ENCODE measurements at places on chromosomes 7 and 10.

DNA sequence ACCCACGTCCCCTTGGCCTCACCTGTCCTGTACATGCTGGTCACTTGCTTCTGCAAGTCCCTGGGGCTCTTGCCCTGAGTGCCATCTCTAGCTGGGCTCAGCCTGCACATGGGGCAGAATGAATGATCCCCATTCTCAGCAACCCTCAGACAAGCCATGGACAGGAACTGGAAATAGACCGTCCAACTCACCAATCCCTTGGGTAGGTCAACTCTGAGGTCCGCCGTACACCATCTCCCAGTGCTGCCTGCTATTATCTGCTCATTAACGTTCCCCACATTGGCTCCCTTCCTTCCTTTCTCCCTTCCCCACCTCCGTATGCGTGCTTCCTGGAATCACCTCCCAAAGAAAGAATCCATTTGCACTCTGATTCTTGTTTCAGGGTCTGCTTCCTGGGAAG, 335.0 kb downstream of the SFMBT2 start:
- DNase-seq = no peak

DNA sequence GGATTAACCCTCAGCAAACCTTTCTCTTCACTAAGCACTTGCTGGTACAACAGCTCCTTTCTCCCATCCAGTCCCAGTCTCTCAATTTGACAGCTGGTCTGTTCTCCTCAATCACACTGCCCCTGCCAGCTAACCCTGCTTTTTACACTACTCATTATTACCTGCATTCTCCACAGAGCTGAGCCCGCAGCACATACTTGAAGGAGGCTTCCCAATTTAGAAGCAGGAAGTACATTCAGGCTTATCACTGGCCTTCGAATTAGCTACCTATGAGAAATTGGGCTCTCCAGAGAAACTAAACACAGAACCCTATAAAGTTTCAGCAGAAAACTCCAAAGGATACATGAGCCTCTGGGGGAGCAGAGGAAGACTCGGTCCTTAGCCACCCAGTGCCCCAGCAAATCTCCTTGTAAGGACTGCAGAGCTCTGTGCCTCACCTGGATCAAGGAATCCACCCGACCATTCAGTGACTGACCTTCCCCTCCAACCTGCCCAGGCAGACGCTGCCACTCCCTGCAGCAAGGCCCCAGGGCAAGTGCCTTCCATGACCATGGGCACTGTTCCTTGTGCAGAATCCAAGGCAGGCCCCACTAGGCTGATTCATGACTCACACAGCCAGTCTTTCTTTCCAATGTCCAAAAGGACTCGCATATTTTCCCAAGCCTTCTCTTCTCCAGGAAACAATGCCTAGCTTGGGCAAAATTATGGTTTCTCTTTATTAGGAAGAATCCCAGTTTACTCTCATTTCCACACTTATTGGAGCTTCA, 68.0 kb downstream of the VOPP1 start:
- DNase-seq = no peak

- no peak for DNase-seq
Measured at GRCh38 chr10:132685101-132685891, 100.7 kb downstream of the NKX6-2 start.

DNA sequence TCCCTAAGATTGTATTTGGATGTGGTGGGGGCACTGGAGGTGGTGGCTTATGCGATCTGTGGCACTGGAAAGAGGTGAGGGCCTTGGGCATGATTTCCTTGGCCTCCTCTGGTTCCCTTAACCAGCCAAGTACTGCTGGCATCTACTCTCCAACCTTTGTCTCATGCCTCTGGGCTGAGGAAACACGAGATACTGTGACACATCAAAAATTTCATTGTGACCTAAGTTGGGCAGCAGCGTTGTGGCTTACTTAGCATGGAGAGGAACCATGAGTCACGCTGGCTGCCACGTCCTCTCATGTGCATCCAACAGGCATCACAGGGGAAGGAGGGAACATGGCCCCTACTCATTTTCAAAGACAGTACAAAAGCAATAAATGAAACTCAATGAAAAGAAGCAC, 29.7 kb upstream of the GSDME start:
- DNase-seq = no peak

DNA sequence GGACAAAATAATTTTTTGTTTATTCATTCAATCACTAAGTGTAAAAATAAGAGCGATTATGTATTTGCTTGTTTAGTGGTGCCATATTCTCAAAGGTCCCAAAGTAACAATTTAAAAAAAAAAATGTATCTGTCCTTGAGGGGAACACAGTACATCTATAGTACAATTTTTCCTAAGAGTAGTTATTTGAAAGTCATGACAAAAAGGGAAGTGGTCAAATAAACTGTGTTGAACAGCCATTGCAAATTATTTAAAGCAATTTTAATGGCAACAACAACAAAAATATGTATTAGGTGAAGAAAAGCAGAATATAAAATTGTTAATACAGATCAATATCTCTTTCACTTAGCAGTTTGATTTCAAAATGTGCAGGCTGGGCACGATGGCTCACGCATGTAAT, 943.5 kb downstream of the CNTNAP2 start:
- DNase-seq = no peak

DNA sequence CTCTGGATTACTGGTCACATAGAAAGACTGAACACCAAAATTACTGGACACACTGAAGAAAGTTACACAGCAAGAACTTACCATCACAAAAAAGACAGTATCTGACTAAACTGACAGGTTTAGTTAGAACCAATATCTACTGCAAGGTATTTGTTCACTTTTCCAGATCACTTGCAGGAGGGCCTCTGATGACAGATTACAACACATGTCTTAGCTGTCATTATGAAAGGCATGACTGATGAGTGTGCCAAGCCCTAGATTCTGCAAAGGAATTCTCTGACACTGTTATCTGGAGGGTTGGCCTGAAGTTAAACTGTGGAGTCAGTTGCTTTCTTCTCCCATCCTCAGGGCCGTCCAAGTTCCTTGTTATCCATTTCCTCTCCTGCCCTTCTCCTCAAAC, 242.7 kb downstream of the KIF20B start:
- DNase-seq = no peak

DNA sequence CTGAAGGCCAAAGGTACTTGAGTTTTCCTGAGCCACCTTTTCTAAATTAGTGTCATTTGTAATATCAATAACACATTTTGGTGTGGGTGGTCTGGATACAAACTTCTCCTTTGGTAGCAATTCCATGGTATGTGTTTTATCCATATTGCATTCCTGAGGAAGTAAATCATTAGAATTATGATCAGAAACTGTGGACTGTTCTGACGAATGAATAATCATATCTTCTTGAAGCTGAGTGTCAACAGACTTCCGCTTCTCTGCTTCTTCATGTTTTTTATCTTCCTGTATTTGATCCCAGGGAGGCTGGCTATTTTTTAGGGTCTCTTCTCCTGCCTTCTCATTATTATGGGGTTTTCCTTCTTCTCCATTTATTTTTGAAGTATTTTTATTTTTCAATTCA, 81.4 kb downstream of the NRBF2 start:
- DNase-seq = no peak

DNA sequence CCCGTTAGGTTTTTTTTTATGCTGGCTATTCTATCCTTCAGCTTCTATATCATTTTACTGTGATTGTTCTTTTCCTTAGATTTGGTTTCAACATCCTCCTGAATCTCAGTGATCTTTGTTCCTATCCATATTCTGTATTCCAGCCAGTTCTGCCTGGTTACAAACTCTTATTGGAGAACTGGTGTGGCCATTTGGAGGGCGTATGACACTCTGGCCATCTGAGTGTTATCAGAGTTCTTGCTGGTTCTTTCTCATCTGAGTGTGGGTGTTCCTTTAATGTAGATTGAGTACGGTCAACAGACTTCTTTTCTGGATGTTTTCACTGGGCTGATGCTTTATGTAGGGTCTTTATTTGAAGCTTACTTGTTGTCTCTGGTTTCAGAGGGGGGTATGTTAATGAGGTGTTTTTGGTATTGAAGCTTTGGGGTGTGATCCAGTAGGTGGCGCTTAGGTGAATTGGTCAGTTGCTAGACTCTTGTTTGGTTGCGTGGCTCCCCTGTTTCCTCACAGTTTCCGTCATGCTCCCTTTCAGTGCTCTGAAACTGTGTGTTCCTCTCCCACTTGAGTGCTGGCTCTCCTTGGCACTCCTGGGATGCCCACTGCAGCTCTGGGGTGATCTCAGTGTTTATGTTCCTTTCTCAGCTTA, 80.7 kb downstream of the FANK1 start:
- no peak for DNase-seq

DNA sequence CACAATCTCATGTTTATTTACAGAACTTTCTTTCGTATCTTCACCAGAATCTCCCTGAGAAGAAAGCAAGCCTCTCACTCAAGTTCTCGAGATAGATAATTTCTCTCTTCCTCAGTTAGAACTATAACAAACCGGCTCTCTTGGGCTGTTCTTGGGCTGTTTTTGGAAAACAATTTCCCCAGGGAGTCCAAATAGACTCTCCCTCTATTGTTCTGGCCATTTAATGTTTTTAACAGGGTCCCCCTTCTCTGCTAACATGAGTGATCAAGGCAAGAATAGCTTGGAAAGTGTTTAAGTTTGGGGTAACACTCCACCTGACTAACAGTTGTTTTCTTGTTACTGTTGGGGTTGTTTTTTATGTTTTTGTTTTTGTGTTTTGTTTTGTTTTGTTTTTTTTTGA, 64.8 kb upstream of the UCN3 start:
- no peak for DNase-seq

Data from stimulated activated CD4-positive, alpha-beta T cell treated with anti-CD3 and anti-CD28 coated beads, Interleukin-1b, Interleukin-23, amount 100 ng/mL, for 4 hours (primary cell).